ENCODE measurements at places on chromosomes 1 and 21.

DNA sequence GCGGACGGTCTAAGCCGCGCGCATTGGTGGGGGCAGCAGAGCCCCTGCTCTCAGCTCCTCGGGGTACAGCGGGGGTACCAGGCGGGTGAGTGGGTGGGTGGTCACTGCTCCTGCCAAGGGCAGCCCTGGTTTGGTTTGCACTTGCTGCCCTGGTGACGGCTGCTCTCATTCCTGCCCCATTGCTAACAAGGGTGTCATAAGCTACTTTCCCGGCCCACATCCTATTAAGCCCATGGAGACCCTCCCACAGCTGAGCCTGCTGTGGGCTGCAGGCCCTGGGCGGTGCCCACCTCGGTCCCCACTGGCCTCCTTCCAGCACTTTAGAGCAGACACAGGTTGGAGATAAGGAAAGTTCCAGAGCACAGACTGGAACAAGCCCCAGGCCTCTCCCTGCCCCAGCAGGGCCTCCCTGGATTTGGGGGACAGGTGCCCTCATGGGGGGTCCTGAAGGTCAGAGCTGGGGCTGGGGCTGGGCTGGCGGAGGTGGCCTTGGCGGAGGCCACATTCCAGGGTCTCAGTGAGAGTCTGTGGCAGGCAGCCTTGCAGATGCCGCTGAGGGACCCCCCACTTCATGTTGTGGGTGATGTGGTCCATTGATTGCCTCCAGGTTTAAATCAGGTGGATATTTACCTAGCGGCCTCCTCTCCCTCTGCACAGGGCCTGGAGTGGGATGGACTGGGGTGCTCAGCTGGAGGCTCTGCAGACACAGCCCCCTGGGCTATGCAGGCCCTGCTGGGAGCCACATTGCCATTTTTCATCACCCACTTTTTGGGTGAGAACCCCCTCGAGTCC, 27.0 kb downstream of the COL18A1 start:
- DNase-seq: no peak

DNA sequence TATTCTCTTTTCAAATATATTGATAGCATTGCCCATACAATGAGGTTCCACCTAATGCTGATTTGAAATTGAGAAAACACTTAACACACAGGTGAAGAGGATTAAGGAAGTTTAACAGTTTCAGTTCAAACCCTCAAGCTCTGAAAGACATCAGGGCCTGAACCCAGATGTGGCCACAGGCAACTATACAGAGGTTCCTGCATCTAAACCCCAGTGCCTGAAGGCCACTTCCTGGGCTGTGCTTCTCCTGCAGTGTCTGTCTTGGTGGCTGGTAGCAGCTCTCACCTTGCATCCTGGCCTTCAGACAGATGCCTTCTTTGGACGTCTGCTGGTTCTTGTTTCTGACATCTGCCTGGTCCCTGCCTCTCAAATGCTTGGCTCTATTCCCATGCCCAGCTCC, 25.1 kb upstream of the NGF start:
- DNase-seq: no peak

- DNase-seq: peak; percentile 25
Observed at GRCh38 chr1:59520827-59521418, 224.0 kb downstream of the FGGY start.

GRCh38 chr1:115564201-115564600, 77.6 kb upstream of the VANGL1 start:
- no peak for DNase-seq

GRCh38 chr1:248923352-248924338, 17.6 kb downstream of the PGBD2 start:
- DNase-seq: no peak

DNA sequence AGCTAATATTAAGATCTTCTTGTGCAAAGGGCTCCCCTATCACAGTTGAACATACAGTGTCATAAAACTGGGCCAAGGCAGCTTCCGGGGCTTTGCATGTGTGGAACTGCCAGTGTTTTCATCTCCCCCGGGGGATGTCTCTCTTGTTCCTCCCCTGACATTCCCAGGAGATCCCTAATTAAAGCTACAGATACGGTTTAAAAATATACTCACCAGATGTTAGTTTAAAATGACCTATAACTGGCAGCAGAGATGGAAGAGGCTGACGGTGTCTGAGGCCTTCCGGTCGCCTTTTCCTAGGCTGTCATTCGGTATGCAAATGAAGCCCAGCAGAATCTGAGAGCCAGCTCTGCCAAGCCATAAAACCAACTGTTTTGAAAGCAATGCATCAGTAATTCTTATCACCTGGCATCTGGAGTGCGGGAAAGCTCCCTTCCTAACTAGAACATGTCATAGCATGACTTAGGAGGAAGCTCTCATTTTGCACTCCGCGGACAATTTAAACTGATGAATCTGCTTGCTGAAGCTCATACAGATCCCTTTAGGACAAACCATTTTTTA, 436.5 kb upstream of the VAMP3 start:
- DNase-seq: peak; percentile 22

DNA sequence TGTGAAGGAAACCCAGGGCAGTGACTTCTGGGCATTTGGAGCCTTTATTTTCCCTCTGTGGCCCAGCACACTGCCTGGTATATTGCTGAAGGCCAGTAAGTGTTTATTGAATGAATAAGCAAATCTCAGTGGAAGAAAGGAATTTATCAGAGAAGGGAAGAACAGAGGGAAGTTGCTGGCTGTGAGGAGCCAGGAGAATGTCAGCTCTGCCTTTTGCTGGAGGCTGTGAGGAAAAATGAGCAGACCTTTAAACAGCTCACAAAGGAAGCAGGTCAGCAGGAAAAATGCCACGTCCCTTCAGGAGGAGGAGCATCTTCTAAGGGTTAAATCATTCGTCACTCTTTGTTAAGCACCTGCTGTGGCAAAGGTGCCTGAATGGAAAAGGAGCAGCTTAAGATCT, 75.9 kb downstream of the GIPC2 start:
- DNase-seq: no peak

GRCh38 chr1:198295971-198296370, 139.2 kb downstream of the NEK7 start:
- DNase-seq: no peak

DNA sequence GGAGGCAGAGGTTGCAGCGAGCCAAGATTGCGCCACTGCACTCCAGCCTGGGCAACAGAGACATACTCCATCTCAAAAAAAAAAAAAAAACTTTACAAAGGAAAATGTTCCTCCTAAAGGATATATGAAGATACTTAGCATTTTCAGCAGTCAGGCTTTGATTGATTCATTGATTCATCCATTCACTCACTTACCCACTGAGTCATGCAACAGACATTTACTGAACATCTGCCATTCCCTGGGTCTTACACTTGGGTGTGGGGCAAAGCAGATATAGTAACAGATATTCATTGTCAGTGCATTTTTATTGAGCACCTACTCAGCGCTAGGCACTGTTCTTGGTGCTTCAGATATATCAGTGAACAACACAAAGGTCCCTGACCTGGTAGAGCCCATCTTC, 5.6 kb upstream of the LACTBL1 start:
- DNase-seq: no peak

DNA sequence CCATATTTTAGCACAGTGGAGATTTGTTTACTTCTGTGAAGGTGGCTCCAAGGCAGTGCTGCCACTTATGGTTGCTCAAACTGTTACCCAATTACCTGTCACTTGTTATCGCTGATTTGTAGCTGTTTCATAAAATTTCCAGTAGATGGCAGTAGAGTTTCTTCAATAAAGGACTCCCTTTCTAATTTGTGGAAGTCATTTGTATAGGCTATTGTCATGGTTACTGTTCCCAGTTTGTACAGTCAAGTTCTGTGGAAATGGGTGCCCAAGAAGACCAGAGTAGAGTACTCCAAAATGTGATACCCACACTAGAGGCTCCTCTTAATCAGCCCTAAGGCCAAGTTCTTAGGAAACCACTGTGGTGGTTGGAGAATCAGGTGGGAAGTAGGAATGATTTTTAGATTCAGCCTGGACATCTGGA, 186.1 kb downstream of the CLEC20A start:
- DNase-seq: peak; percentile 74

GRCh38 chr1:15248216-15248615, 1.2 kb downstream of the FHAD1 start:
- DNase-seq: no peak

GRCh38 chr1:211324992-211325775, 1.4 kb upstream of the TRAF5 start:
- DNase-seq: no peak

GRCh38 chr1:112342558-112342957, 53.5 kb upstream of the CTTNBP2NL start:
- DNase-seq: no peak

GRCh38 chr1:6600410-6601048, 2.1 kb downstream of the KLHL21 start:
- no peak for DNase-seq

DNA sequence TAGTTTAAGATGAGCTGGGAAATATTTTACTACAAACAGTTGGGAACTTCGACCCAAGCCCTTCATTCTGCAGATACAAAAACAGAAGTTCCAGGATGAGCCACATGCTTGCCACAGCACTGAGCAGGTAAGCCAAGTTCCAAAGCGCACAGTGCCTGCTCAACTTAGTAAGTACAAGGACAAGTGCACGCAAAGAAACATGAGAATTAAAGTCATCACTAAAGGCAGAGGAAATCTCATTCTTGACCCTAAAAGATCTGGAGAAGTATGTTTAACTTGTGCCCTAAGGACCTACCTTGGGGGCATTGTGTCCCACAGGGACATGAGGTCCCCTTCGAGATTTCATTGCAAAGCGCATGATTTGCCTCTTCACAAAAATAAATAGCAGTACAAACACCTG, 1.2 kb upstream of the UBAP2L start:
- DNase-seq: peak; percentile 39

- no peak for DNase-seq
Observed at GRCh38 chr1:87117761-87118368, 203.4 kb downstream of the HS2ST1 start.

- peak; percentile 44 for DNase-seq
Observed at GRCh38 chr1:150650193-150650592, 20.8 kb upstream of the ENSA start.

DNA sequence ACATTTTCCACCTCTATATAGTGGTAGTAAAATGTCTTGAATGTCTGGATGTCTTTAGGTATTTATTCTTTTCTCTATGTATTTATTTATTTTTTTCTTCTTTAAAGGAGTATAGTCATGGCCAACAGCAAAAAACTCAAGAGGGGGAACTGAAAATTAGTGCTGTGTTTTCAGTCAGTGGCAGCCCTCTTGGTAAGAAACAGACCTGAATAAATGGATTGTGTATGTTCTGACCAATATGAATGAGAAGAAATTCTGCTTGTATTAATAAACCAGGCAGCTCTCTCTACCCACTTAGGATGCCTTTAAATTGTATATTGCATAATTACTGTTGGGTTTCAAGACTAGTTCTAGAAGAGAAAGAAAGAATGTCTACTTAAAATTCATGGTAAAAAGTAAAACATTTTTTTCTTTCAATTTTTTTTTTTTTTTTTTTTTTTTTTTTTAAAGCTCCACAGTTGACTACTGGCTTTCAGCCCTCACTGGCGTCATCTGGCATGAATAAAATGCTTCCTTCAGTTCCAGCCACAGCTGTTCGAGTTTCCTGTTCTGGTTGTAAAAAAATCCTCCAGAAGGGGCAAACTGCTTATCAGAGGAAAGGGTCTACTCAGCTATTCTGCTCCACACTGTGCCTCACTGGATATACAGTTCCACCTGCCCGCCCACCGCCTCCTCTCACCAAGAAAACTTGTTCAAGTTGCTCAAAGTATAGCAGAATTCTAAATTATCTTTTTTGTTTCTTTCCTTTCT, 101.6 kb downstream of the ZMYM4 start:
- peak; percentile 69 for DNase-seq

DNA sequence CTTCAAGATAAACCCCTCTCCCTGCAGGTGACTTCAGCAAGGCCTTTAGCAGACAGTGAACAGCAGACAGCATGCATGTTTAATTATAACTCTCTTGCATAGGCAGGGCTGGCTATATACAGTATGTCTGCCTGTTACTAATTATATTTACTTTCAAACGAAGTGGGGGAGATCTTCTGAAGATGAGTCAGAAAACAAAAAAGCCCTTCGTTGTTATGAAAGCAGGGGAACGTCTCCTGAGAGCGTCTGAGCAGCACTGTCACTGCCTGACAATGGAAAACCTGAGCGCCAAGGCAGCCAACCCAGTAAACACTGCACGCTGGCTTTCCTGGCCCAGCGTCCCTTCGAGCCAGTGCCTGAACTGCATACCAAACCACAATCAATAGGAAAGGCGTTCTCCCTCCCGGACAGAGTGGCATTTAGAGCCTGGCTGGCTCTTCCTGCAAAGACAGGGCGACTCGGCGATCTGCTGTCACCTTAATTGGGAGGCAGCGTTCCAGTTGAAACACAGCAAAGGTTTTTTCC, 54.1 kb downstream of the TOMM20 start:
- DNase-seq: peak; percentile 55

DNA sequence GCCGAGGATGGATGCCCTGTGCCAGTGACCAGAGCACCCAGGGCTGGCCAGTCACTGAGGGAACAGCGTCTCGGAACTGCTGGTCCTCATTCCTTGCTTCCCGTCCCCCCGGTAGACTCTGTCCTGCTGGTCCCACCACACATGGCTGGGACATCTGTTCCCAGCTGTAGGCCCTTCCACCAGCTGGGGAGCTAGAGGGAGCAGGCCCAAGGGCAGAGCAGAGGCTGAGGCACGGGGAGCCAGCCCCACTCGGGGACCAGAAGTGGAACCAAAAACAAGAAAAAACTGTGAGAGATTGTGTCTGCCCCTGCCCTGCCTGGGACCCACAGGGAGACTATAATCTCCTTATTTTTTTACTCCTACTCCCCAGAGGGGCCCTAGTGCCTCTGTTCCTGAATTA, 23.8 kb downstream of the ATP8B2 start:
- no peak for DNase-seq

DNA sequence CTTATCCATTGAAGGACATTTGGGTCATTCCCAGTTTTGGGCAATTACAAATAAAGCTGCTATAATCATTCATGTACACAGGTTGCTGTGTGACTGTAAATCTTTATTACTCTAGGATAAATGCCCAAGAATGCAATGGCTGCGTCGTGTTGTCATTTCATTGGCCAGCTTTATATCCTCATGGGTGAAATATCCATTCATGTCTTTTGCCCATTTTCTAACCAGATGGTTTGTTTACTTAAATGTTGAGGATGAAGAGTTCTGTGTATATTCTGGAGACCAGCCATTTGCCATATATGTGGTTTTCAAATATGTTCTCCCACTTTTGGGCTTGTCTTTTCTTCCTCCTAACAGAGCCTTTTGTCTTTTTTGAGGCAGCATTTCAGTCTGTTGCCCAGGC, 25.3 kb downstream of the TRIM11 start:
- DNase-seq: no peak
